ENCODE measurements at places on chromosomes 12 and 14.

- peak; percentile 80 for DNase-seq
These were observed 1.4 kb upstream of the ABCD2 start for GRCh38 chr12:39620659-39621658.

DNA sequence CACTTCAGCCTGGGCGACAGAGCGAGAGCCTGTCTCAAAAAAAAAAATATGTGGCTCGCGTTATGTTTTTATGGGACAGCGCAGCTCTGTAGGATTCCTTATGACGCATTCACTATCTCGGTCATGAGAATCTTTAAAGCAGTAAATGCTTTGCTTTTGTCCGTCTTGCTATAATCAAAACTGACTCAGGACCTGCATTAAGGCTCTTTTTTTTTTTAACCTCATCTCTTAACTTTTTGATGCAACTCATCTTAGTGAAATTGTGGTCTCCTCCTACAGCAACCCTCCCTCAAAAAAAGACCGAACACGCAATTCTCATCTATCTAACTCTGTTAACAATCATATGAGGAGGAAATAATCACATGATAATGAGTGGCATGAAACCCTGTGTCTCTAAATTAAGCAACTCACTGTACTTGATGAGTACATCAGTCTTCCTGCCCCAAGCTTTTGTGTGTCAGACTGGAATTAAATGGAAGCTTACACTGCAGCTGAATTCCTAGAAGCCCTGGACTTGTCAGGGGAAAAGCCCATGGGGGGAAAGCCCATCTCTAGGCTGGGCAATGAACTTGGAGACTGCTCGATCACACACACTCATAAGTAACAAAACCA lies 4.3 kb downstream of the P2RX4 start:
- DNase-seq, result peak; percentile 52

DNA sequence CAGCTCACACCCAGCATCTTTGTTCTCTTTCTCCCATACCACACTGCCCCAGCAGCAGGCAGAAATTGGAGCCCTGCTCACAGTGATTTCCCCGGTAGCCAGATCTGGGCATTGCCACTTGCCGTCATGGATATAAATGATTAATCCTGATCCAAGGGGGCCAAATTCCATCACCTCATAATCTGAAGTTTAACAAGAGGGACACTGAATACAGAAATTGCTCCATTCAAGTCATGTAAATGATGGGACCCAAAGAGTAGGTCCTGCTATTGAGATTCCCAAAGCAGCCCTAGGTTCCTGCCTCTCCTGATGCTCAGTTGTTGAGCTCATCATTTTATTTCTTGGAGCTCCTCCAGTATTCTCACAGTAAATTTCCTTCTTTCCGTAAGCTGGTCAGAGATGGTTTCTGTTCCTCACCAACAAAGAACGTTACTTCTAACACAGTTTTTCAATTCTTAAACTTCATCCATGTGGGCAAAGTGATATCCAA lies 11.7 kb downstream of the ITPR2 start:
- DNase-seq, result no peak

- peak; percentile 43 for DNase-seq
These were observed 16.4 kb upstream of the SRP54 start for GRCh38 chr14:34966413-34966812.

GRCh38 chr14:61417883-61418455 lies 96.6 kb downstream of the PRKCH start:
- DNase-seq, result no peak

- DNase-seq, result no peak
These were observed 9.9 kb upstream of the NID2 start for GRCh38 chr14:52078721-52079120.

DNA sequence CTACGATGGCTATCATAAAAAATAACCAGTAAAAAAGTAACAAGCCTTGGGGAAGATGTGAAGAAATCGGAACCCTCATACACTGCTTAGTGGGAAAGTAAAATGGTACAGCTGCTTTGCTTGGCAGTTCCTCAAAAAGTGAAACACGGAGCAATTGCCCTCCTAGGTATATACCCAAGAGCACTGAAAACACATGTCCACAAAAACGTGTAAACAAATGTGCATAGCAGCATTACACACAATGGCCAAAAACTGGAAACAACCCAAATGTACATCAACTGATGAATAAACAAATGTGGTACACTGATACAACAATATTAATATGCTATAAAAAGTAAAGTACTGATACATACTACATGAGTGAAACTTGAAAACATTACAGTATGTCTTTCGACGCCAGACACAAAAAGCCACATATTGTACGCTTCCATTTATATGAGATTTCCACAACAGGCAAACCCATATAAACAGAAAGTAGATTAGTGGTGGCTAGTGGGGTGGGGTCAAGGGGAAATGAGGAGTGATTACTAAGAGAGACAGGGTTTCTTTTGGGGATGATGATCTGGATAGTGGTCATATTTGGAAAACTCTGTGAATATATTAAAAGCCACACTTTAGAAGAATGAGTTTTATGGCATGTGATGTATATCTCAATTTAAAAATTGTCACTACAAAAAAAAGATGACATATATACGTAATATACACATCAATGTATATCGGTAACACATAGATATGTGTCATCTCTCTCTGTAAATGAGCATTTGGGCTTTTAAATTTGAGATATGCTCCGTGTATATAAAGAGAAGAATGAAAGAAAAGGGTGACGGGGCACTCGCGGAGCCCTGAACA lies 996 bp downstream of the SLC41A2 start:
- DNase-seq, result no peak

Data from activated naive CD4-positive, alpha-beta T cell treated with anti-CD3 and anti-CD28 coated beads for 36 hours (primary cell).